ENCODE measurements at places on chromosomes 5 and 9.

DNA sequence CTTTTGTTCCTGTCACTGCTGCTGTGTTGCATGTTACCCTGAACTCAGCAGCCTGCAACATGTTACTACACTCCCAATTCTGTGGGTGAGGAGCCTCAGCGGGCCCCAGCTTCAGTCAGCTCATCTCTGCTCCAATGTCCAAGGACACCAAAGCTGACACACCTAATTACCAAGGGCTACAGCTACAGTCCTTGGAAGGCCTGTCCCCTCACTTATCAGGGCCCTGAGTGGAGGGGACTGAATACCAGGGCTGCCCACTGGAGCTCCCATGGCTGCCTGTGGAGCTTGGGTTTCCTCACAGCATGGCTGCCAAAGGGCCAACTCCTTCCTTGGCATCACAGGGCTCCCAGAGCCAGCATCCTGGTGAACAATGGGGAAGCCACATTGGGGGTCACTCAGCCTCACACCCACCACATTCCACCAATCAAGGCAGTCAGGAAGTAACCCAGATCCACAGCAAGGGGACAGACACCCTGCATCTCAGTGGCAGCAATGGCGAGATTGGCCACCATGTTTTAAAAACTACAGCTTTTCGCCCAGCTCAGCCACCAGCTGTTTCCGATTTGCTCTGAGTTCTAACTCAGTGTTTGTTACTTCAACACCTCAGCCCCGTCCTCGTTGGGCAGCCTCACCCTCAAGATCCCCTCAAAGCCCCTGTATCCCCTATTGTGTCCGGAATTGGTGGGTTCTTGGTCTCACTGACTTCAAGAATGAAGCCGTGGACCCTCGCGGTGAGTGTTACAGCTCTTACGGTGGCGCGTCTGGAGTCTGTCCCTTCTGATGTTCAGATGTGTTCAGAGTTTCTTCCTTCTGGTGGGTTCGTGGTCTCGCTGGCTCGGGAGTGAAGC is 18.9 kb downstream of the SEMA4D start:
- DNase-seq, result no peak

GRCh38 chr5:111673891-111674626 is 82.9 kb downstream of the NREP start:
- DNase-seq, result no peak

GRCh38 chr9:137430723-137431415 is 7.7 kb downstream of the NOXA1 start:
- DNase-seq, result no peak

GRCh38 chr9:134641173-134641989 is at the start of gene COL5A1:
COL5A1 (plus strand) TSS chr9:134641803; CDS start chr9:134642188, 385 bp downstream.
- no peak for DNase-seq

DNA sequence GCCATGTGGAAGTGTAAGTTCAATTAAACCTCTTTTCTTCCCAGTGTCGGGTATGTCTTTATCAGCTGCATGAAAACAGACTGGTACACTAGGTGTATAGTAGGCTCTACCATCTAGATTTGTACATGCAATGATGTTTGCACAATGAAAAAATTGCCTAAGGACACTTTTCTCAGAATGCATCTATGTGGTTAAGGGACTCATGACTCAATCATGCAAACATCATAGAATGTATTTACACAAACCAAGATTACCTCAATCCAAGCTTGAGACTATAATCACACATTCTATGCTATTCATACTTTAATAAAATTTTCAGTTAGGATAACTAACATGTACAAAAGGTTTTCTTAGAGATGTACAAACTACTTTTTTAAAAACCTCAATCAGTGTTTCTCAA is 1164.5 kb downstream of the CDH12 start:
- DNase-seq, result no peak

- no peak for DNase-seq
These were observed 483 bp upstream of the DAB2IP start for GRCh38 chr9:121651008-121651294.

DNA sequence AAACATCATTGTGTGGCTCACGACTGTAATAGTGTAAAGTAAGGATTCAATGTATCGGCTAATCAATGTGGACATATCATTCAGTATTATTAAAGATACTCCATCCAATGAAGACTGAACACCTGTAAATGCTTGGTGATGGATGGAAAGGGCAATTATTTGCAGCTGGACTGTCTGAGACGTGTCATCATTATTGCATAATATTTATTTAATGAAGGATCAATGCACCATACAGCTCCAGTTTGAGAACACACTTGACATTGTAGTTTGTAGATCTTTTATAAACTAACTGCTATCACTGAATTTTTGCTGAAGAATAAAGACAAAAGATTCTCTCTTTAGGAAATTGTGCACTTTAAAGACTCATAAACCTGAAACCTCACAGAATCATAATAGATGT is 117.6 kb upstream of the CCDC152 start:
- no peak for DNase-seq

GRCh38 chr9:114552706-114553105 is 34.9 kb upstream of the ATP6V1G1 start:
- DNase-seq, result no peak

DNA sequence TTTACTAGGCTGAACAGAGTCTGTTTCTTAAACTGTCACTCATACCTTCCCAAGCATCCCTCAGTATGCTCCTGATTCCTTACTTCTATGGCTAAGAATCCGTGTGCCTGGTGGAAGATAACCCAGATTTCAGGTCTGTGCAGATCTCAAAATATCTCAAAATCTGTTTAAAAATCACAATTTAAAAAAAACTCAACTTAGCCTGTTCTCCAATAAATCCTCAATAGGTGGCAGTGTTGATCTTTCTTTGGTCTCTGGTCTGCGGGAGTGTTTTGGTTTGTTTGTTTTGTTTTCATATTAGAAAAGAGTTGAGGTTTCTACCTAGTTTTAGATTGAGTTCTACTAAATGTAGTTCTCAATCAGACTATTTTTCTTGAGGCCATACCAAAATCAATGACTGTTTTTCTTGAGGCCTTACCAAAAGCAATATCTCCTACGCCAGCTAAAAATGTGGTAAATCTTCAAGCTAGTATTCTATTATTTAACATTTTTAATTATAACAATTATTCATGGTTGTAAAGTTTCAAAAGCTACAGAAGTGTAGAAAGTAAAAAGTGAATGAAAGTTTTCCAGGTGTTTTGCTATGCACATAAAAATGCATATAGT is 57.9 kb downstream of the TGFBR1 start:
- DNase-seq, result no peak

DNA sequence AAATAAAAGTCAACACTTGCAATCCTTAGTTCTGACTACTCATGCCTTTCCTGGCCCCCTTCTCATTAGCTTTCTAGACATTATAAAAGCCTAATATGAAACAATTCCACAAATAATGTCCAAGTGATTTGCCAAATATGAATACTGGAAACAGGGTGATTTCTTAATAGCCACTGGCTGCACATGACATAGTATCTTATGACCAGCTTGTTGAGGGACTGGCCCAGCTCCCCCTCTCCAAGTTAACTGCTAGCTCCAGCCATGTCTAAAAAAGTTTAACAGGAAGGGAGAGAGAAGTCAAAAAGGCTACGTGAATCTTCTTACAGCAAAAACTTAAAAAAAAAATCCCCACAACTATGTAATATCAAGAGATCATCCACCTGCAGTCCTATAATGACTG is 1.5 kb downstream of the CERT1 start:
- DNase-seq, result no peak

GRCh38 chr5:145056800-145057199 is 778.3 kb downstream of the PRELID2 start:
- no peak for DNase-seq
